ENCODE measurements at places on chromosomes 1 and 21.

- H3K36me3 ChIP-seq, result peaks cover 66% of the 10 kb centered on the region
- no peaks in the 10 kb centered on the region for H3K4me1 ChIP-seq
- no peak overlapping the region for H3K4me3 ChIP-seq
- no peak for DNase-seq
- no peak overlapping the region for H3K27ac ChIP-seq
These were observed 66.7 kb upstream of the SDC3 start for GRCh38 chr1:30975217-30975616.

DNA sequence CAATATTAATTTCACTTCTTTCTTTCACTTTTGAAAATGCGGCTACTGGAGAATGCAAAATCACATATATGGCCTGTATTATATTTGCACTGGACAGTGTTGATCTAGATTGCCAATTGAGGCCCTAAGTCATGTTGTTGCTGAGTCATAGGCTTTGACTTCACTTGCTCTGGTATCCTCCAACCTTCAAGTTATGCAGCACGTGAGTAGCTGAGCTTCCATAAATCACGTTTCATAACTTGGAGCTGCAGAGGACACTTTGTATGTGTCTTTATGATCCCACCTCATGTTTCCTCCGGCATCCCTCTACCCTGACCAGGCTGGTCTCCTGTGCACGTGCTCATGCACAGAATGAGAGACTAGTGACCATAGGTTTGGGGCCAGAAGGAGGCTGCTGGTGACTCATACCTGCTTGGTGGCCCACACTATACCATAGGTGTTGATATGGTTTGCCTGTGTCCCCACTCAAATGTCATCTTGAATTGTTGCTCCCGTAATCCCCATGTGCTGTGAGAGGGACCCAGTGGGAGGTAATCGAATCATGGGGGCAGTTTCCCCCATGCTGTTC, 103.0 kb upstream of the TSPAN2 start:
- no peaks in the 10 kb centered on the region for H3K4me1 ChIP-seq
- no peak for DNase-seq
- H3K4me3 ChIP-seq, result no peak overlapping the region
- H3K27me3 ChIP-seq, result no peaks in the 10 kb centered on the region

GRCh38 chr1:59071289-59071688, 225.6 kb upstream of the FGGY start:
- peaks cover 19% of the 10 kb centered on the region for H3K4me1 ChIP-seq
- no peaks in the 10 kb centered on the region for H3K27me3 ChIP-seq
- H3K4me3 ChIP-seq, result no peak overlapping the region
- DNase-seq, result peak; percentile 47
- no peaks in the 10 kb centered on the region for H3K36me3 ChIP-seq

DNA sequence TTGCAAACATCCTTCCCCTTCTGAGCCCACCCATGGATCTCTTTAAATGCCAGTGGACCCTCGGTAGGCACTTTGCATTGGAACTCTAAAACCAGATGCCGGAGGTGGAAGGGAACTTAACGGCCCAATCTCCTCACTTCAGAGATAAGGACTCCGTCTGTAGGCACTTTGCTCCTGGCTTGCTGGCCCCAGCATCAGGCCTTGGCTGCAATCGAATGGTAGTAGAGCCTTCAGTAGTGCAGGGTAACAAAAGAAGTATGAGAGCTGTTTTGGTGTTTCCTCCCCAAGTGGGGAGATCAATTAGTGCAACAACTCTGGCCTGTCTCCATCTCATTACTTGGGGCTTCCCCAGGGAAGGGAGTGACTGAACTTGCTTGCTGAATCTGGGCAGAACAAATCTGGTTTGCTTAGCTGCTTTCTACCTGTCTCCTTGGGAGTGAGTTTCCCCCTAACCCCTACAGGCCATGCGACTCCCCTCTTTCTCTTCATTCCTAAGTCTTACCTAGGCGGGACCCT, 70.8 kb downstream of the TENT5C start:
- H3K27me3 ChIP-seq, result peaks cover 26% of the 10 kb centered on the region
- no peaks in the 10 kb centered on the region for H3K36me3 ChIP-seq
- H3K27ac ChIP-seq, result no peak overlapping the region
- no peaks in the 10 kb centered on the region for H3K4me1 ChIP-seq

GRCh38 chr1:245475126-245475525, 320.3 kb downstream of the KIF26B start:
- no peaks in the 10 kb centered on the region for H3K27me3 ChIP-seq
- H3K4me3 ChIP-seq, result no peak overlapping the region
- no peaks in the 10 kb centered on the region for H3K4me1 ChIP-seq
- DNase-seq, result no peak
- H3K36me3 ChIP-seq, result no peaks in the 10 kb centered on the region

GRCh38 chr1:201769966-201770365, 59.0 kb upstream of the IPO9 start:
- H3K4me3 ChIP-seq, result no peak overlapping the region
- H3K4me1 ChIP-seq, result no peaks in the 10 kb centered on the region
- no peak overlapping the region for H3K27ac ChIP-seq
- no peaks in the 10 kb centered on the region for H3K36me3 ChIP-seq
- no peaks in the 10 kb centered on the region for H3K27me3 ChIP-seq

All from thymus (tissue), 14 donors.